CD4-positive, alpha-beta T cell treated with Interferon alpha-2 for 1 hour (primary cell): ENCODE measurements at places on chromosomes 2 and 18.

GRCh38 chr2:126653109-126653508, 2.8 kb upstream of the GYPC start:
- DNase-seq, result no peak

DNA sequence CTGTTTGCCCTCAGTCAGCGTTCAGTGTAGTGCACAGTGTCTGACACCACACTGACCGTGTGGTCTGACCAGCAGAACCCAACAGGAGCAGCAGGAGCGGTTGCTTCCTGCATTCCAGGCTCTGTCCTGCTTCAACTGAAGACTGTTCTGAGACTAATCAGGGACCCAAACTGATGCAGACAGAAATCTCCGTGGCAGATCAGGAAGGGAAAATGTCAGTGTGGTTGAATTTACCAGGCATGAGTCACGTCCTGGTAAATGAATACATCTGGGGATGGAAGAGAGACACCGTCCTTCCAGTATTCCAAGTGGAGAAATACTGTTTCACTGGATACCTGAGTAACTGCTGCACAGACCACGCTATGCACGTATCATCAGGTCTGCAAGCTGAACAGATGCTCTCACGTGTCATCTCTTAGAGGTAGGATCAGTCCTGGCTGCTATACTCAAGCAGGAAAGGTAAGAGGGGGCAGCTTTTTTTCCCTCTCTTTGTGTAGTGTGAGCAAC, 223.6 kb upstream of the EPAS1 start:
- no peak for DNase-seq

DNA sequence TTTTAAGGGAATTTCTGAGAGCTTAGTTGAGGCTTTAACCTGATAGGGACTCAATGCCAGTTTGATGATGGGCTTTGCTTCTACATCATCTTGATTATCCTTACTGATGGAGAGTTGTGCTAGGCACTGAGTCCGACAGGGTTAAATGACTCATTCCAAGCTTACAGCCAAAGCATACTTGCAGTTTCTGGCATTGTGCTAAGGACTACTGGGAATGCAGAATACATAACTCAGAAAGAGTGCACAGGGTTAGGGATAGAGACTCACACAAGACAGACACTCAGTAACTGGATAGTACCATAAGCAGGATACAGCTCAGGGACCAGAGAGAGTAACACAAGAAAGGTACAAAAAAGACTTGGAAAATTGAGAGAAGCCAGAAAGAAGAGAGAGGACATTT, 94.1 kb upstream of the SLC14A2 start:
- DNase-seq, result no peak

- DNase-seq, result no peak
Measured at GRCh38 chr2:857081-857480, 93.6 kb upstream of the SNTG2 start.

GRCh38 chr2:70448041-70448440, 105.6 kb downstream of the TGFA start:
- no peak for DNase-seq

- DNase-seq, result no peak
Measured at GRCh38 chr18:42745171-42745570, 370.3 kb downstream of the RIT2 start.

GRCh38 chr2:158806941-158807340, 11.8 kb downstream of the DAPL1 start:
- DNase-seq, result no peak

- DNase-seq, result no peak
Measured at GRCh38 chr2:56313500-56313921, 129.7 kb downstream of the CCDC85A start.

DNA sequence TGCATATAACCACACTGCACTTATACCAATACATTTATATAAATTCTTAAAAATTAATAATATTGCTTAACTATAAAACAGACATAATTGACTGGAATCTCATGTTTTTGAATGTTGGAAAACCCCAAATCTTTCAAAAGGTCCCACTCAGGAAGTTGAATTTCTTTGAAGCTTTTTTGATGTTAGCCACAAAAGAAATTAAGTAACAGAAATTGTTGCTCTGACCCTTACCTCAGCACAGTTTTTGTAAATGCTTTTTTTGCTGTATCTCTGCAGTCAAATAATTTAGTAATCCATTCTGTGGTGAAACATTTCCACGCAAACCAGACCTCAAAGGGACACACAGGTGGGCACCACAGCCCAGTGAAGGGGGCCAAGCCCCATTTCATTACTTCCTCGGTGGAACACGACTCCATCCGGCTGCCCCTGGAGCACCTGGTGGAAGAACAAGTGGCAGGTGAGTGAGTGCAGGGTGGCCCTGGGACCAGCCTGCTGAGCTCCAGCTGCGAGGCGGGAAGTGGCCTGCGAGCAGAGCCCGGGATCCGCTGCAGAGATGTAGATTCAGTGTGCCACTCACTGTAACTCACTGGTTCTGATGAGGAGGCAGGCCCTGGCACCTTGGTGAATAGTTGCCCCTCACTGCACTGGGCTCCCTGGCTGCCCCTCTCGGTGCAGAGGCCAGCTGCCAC, 8.4 kb downstream of the SCLY start:
- DNase-seq, result peak; percentile 48

GRCh38 chr2:72326759-72327158, 179.1 kb upstream of the CYP26B1 start:
- no peak for DNase-seq

DNA sequence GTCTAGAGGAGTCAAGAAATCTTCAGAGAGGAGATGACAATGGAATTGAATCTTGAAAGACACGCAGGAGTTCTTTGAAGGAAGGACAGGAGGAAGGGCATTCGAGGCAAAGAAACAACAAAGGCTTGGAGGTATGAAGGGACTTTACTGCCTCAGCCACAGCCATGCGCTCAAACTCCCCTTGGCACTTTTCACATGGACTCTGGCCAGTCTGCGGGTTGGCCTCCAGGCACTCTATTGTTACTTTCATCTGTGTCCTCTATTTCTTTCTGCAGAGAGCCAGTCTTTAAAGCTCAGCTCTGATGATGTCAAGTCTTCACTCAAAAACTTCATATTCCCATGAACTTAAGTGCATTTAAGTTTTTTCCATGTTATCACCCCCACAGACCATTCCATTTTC, 95.4 kb downstream of the ZAP70 start:
- DNase-seq, result no peak

DNA sequence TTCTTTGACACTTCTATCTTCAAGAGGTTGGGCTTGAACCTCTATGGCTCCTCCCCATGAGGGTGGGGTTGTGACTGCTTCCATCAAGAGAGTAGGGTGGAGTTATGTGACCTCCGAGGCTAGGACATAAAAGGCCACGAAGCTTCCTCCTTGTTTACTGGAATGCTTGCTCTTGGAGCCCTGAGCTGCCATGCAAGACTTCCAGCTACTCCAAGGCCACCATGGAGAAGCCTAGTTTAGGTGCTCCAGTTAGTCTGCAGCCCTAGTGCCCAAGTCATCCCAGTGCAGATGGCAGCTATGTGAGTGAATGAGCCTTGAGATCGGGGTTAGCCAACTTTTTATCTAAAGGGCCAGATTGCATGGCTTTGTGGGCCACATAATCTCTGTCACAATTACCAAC, 2.4 kb upstream of the MERTK start:
- DNase-seq, result no peak

DNA sequence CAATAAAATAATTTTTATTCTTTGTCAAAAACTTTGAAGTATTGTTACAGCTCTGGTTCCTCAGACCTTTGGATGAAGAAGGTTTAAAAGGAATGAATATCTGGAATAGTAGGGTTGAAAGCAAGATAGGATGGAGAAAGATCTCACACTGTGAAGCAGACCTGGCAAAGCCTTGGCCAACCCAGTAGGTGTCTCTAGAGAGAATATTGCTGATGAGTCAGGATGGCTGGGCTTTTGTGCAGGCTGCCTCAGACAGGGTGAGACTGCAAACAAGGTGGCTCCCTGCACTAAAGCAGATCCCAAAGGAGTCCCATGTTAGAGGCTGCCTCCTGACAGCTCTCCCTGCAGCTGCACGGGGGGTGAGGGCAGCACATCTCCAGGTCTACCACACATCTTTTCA, 226.0 kb upstream of the ITGA4 start:
- no peak for DNase-seq

DNA sequence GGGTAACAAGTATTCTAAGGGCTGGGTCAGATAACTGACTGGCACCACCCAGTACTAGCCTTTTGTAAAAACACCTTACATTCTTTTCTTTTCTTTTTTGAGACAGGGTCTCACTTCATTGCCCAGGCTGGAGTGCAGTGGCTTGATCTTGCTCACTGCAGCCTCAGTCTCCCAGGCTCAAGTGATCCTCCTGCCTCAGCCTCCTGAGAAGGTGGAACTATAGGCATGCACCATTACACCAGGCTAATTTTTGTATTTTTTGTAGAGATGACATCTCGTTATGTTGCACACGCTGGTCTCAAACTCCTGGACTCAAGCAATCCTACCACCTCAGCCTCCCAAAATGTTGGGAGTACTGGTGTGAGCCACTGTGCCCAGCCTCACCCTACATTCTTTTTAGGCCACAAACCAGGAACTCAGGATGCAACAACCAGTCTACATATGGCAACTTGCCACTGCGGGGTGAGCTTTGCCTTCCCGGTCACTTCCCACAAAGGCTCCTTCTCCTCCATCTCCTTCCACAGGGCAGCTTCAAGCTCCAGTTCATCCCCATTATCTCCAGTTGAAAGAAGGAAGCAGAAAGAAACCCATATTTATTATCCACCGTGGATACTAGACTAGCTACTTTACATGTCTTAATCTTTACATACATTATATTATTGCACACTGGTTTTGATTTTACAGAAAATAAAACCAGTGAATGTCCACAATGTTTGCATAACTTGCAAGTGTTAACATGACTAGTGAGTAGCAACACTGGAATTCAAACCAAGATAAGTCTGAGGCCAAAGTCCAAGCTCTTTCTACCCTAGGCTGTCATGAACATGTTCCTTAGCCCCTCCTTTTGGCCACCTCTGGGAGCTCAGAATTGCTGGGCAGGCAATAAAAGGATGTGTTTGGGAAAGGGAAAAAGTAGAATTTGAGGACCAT, 23.7 kb upstream of the AP1S3 start:
- DNase-seq, result no peak

GRCh38 chr2:237099804-237100203, 14.1 kb downstream of the COPS8 start:
- no peak for DNase-seq

DNA sequence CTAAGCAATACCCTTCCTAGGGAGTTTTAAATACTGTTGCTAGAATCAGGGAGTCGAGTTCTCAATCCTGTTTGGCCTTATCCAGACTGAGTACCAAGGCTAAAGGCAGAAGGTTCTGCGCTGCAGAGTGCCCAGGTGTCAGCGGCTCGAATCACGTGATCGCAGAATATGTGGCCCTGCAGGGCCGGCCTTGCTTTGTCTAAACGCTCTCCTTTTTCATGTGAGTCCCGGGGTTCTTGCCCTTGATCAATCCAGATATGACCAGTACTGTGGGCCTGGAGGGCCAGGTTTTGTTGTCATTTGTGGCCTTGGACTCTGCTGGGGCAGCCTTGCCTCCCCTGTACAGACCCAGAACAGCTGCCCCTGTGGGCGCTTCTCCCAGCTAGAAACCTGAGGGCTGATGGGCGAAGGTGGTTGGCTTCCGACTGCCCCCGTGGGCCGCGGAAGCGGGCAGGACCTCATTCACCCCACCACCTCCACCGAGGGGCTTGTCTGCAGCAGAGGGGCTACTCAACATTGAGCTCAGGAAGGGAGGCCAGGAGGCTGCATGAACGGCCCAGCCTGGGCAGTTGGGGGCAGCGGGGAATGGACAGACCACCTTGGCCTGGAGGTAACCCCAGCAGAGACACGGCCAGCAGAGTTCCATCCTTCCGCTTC, 225.0 kb downstream of the ALPK2 start:
- no peak for DNase-seq

DNA sequence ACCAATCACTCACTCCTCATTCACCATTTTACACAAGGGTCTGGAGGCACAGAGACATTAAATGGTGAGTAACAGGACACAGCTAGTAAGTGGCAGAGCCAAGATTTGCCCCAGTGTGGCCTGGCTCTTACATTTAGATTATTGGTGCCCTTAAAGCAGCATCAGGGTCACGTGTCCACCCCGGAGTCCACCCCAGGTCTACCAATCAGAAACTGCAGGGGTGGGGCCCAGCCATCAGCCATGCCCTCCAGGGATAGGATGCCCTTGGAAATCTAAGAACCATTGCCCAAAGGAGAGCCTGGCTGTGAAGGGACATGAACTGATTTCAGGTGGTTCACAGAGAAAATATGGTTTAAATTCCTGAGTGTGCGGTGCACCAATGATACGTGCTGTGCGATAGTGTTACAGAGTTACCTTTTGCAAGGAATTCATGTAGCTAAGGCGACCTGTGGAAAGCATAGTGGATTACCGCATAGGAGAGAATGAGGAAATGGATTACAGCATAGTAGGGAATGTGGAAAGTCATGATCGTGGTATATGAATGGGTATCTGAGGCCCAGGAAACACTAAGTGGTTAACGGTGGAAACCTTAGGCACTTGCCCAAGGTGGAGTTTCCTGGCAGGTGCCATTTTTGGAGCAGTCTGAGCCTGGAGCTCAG, 17.8 kb downstream of the IGFBP5 start:
- no peak for DNase-seq

- no peak for DNase-seq
Measured at GRCh38 chr18:74069178-74070050, 78.2 kb downstream of the FBXO15 start.

- DNase-seq, result no peak
Measured at GRCh38 chr2:45368792-45369191, 242.3 kb downstream of the SRBD1 start.

GRCh38 chr18:4358618-4359017, 96.5 kb downstream of the DLGAP1 start:
- DNase-seq, result no peak

- no peak for DNase-seq
Measured at GRCh38 chr2:213164263-213164662, 12.9 kb upstream of the IKZF2 start.

DNA sequence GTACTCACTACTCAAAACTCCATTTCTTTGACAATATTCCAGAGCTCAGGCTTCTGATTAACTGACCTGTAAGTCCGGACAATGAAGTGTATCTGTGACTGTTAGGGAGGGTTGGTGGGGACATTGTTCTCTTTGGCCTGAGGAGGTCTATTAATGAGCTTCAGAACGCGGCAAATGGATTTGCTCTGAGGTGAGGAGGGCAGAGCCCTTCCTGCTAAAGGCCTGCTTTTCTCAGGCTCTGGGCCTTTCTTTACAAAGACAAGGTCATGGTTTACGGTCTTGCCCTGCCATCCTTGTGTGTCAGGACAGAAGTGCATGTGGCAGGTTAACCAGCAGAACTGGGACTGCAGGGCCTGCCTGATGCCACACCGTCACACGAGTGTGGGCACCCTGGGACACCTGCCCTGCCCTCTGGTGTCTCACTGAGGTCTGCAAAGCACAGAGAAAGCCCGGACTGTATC, 7.2 kb downstream of the ALKAL2 start:
- DNase-seq, result no peak

GRCh38 chr18:9787036-9787435, 78.9 kb downstream of the RAB31 start:
- no peak for DNase-seq
